Metanephros (tissue), 2 donors: ENCODE measurements at places on chromosomes 12 and 14. TPM values are rescaled to one million over a fixed set of nuclear protein-coding genes. Genes with fewer than 3 reads are reported as not detected.

The DTX1 gene
- total RNA-seq: 20.1 TPM

The PROX2 gene
- total RNA-seq: not detected

The OR6C2 gene
- not detected for total RNA-seq

The BMAL2 gene
- 3.1 TPM for total RNA-seq

The KTN1 gene
- 71.2 TPM for total RNA-seq

The GPR65 gene
- total RNA-seq: 0.99 TPM

The PLEKHG7 gene
- total RNA-seq: 0.58 TPM

The IL23A gene
- not detected for total RNA-seq

The KCNK13 gene
- total RNA-seq: 0.64 TPM

The ACOT4 gene
- 2.4 TPM for total RNA-seq

The TBK1 gene
- 24.2 TPM for total RNA-seq

The PMCH gene
- not detected for total RNA-seq

The GPRC5D gene
- total RNA-seq: not detected

The DEGS2 gene
- total RNA-seq: 11.5 TPM
